ENCODE measurements at places on chromosomes 11 and 22.

GRCh38 chr22:25966448-25966913 lies 202.8 kb upstream of the SEZ6L start:
- no peak for DNase-seq

DNA sequence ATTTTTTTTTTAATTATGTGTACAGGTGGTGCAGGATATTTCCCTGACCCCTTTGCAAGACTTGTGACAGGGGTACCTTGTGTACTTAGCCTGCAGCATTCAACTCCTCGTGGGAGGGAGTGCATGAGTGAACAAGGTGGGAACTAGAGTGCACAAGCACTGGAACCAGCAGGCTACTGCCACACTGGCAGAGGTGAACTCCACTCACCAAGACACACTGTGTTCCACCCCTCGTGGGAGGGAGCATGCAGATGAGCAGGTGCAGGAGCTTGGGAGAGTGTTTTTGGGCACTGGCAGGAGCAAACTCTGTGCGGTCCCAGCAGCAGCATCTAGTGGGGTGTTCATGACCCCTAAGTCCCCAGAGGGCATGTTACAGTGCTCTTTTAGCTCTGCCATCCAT lies 282.7 kb upstream of the PLET1 start:
- DNase-seq: no peak

DNA sequence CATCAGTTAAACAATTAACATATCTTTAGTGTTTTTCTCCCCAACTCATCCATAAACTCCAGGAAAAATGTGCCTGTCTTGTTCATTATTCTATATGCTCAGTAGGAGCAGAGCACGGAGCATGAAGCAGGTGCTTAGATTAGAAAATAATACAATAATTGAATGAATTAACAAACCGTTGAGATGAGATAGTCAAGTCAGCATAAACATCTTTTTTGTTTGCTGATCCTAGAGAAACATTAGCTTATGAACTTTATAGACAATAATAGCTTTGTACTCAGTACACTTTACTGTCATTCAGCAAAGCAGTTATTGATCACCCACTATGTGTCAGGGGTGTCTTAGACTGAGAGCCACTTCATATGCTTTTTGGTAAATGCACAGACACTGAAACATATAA lies 105.2 kb upstream of the SEZ6L start:
- DNase-seq: no peak

- DNase-seq: no peak
Measured at GRCh38 chr11:126857860-126858808, 142.4 kb downstream of the KIRREL3 start.

DNA sequence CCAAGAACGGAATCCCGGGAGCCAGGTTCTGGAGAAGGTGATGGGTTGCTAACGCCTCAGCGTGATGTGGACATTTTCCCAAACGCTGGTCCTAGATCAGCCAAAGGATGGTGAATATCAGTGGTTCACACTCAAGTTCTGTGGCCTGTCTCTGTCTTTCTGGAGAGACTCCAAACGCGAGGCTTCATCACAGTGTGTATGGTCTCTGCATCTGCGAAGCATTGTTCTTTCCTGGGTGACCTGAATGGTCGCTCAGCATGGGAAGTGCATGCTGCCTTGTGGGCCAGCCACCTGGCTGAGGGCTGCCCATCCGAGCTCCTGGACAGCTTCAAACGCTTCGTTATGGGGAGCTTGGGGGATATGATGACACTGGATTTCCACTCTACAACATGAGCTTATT lies 810.0 kb downstream of the TBC1D22A start:
- no peak for DNase-seq

DNA sequence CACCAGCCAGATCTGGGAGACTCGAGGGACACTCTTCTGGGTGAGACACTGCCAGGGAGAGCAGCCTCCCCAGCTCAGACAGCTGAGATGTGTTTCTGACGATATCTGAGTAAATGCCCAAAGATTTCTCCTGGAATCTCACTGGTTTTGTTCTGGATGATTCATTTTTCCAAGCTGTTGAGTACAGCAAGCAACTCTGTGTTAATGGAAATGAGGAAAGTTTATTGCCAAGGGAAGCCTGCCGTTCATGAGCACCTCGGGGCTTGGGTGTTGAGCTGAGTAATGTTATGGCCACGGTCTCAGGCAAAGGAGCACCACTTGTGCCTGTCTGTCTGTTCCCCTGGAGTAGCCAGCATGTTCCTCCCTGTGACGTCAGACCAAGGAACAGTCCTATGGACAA lies 1132.4 kb downstream of the BRD1 start:
- no peak for DNase-seq

DNA sequence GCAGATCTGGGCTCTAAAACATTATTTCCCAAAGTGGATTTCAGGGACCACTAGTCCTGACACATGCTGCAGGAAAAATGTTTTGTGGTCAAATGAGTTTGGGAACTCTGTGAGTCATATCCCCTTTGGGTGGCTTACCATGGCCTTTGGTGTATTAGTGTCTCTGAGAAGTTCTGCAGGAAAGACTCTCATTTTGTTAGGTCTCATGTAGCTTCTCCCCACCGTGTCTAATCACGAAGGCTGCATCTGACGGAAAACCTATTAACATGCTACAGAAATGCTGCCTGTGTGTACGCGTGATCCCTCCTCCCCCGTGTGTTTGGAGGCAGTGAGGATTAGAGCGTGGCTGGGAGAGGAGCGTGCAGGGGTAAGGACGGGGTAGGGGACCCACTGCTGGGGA lies 191.7 kb downstream of the ST3GAL4 start:
- no peak for DNase-seq

DNA sequence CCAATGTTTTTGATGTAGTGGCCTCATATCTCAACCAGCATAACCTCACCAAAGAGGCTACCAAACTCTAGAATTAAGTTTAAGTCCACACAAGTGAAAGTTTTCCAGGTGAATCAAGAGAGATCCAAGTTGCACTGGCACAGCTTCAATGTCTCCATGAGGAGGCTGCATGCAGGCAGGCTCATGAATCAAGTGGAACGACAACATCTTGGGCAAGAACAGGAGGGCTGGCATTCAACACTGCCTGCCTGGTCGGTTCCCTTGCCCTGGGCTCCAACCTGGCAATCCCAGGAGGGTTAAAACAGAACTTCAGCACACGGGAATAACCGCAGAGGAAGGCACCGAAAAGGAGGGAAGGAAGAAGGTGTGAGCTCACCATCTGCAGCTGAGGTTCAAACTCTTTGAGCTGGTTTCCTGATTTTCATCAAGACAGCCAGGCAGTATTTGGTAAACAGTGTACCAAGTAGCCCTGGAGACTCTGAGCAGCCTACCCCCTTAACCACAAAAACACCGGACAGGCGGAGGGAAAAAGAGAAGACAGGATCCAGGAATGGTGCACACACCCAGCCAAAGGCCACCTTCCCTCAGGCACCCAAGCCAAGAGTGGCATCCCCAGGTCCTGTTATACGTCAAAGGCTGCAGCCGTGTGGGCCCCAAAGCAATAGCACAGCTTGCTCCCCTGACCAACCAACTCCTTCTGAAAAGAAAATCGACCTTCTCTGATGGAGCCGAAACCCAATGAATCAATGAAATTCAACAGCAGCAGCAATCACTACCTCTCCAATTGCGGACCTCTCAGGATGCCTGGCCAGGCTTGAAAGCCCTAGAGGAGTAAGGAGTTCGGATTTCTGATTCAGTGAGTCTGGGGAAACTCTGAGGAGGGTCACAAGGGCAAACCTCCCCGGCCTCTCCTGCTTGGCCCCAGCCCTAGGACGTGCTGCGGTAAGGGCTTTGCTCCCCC lies 1.3 kb downstream of the PACSIN2 start:
- no peak for DNase-seq

GRCh38 chr11:127059286-127059685 lies 58.7 kb upstream of the KIRREL3 start:
- no peak for DNase-seq

DNA sequence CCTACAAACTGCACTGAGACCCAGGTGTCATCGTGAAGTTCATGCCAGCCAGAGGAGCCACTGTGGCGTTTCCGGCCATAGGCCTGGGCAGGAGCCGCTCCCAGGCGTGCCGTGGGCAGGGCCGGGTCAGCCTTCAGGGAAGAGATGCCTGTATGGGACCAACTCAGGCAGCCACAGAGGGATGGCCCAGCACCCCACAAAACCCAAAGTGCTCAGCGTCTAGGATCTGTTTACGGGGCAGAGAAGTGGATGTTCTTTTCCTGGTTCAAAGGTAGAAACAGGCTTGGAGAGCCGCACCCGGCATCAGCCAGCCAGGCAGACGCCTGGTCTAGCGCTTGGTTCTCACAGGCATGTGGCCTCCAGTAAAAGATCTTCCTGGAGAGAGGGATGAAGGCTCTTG lies 8.4 kb upstream of the BID start:
- DNase-seq: no peak

DNA sequence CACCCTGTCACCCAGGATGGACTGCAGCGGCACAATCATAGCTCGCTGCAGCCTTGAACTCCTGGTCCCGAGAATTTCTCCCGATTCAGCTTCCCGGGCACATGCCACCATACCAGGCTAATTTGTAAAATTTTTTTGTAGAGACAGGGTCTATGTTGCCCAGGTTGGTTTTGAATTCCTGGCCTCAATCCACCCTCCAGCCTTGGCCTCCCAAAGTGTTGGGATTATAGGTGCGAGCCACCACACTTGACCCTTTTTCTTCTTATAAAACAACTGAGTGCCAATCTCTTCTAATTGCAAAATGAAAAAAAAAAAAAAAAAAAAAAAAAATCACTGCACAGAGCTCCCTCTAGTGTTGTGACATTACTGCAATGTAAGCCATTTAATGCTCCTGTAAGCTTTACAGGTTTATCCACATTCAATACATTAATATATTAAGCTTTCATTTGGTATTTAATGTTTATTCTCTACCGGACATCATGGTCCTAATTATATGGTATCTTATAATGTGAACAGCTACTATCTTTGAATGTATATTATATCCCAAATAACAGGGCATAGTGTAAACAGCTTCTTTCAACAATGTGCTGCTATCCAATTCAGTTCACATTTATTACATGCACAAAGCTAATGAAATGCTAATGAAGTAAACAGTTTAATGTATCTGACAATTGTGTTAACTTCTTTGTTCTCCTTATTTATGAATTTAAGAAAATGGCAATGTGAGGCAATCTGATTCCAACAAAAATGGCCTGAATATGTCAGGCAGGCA lies 44.6 kb downstream of the COPB1 start:
- DNase-seq: no peak

DNA sequence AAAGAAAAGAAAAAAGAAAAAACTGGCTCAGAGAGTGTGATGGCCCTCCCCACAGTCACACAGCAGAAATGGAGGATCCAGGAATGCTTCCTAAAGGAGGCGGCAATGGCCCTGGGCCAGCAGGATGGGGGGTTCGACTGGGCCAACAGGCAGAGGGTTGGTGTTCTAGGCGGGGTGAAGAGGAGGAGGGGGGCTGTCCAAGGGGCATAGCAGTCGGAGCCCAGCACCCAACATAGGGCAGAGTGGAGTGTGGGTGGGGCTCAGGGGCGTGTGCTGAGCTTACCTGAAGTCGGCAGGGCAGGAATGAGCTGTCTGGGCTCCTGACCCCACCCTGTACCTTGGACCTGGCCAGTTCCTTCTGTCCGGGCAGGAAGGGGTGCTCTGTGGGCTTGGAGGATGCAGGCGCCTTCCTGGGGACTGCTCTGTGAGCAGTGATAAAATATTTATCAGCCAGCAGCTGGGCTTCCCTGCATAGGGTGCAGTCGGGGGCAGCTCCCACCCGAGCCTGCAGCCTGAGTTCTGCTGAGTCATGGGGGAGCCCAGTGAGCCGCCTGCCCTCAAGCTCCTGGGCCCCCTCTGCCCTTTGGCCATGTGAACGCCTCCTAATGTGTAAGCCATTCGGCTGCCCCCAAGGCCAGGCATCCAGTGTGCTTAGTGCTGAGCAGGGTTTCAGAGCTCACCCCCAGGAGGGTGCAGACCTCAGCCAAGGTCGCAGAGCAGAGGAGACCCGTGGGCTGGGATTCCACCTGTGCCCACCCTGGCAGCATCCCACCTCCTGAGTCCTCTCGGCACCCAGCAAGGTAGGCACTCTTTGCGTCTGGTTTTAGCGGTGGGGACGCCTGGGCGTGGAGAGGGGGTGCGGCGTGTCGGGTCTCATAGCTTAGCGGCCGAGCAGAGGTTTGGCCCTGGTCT lies 25.3 kb upstream of the PRR5 start:
- no peak for DNase-seq
